ENCODE measurements at places on chromosomes 2 and 18. TPM values are rescaled to one million over a fixed set of nuclear protein-coding genes. Genes with fewer than 3 reads are reported as not detected.

NYAP2 gene
- 0.25 TPM for total RNA-seq

DNA sequence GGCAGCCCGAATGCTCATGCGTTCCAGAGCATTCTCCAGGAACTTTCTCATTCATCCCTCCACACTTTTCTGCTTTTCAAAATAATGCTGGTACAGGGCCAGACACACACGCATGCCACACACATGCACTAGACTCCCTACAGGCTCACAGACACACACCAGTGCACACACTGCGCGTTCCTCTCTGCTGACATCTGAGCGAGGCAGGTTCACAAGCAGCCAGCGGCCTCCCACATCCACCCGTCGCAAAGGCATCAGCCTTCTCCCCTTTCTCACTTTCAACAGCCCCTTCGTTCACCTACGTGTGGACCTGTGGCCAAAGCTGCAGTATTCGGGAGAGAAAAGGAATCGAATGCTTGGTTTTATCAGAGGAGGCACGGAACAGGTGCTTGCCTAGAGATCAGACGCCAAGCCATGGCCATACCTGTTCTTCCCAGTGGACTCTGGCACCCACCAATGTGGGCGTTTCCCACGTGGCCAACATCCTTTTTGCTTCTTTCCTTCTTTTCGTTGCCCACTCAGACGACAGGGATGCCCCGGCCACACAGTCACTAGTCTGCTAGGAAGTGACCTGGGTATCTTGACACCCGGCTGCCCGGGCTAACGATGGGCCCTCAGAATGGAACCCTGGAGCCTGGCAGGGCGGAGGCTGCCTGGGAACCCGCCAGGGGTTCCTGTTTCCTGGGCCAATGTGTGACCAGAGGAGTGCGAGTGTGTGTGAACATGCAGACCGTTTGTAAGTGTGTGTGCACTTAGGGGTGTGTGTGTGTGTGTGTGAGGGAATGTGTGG, 85.8 kb upstream of the ID2 start:
- no peak overlapping the region for H3K27ac ChIP-seq
- H3K4me3 ChIP-seq: no peak overlapping the region
- H3K4me1 ChIP-seq: no peaks in the 10 kb centered on the region
- H3K27me3 ChIP-seq: no peaks in the 10 kb centered on the region

- peak overlapping the region; percentile 90 for H3K4me3 ChIP-seq
- H3K36me3 ChIP-seq: no peaks in the 10 kb centered on the region
- DNase-seq: no peak
- H3K27me3 ChIP-seq: no peaks in the 10 kb centered on the region
- H3K4me1 ChIP-seq: peaks cover 16% of the 10 kb centered on the region
These were observed 378 bp downstream of the WDPCP start for GRCh38 chr2:63587814-63588384.

GALR1 gene
- total RNA-seq: 0.16 TPM

DNA sequence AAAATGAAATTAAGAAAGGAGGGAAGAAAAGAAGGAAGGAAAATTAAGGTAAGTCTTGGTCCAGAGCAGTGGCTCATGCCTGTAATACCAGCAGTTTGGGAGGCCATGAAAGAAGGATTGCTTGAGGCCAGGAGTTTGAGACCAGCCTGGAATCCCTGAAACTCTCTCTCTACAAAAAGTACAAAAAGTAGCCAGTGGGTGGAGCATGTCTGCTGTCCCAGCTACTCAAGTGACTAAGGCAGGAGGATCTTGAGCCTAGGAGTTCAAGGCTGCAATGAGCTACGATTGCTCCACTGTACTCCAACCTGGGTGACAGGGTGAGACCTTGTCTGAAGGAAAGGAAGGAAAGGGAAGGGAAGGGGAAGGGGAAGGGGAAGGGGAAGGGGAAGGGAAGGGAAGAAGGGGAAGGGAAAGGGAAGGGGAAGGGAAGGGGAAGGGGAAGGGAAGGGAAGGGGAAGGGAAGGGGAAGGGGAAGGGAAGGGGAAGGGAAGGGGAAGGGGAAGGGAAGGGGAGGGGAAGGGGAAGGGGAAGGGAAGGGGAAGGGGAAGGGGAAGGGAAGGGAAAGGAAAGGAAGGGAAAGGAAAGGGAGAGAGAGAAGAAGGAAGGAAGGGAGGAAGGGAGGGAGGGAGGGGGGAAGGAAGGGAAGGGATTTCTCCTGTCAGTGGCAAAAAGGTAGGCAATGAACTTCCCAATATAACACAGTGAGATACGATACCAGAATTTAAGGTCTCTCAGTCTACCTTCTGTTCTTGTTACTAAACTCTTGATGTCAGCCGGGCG, 412.8 kb downstream of the CMPK2 start:
- H3K27me3 ChIP-seq: no peaks in the 10 kb centered on the region
- H3K27ac ChIP-seq: no peak overlapping the region
- no peaks in the 10 kb centered on the region for H3K4me1 ChIP-seq
- no peaks in the 10 kb centered on the region for H3K36me3 ChIP-seq
- no peak overlapping the region for H3K4me3 ChIP-seq

- DNase-seq: no peak
- H3K4me1 ChIP-seq: no peaks in the 10 kb centered on the region
- no peak overlapping the region for H3K27ac ChIP-seq
These were observed 374.1 kb downstream of the LPIN1 start for GRCh38 chr2:12120281-12121150.

- H3K4me1 ChIP-seq: no peaks in the 10 kb centered on the region
- no peak for DNase-seq
- no peak overlapping the region for H3K27ac ChIP-seq
- H3K27me3 ChIP-seq: no peaks in the 10 kb centered on the region
These were observed 39.5 kb upstream of the ASNSD1 start for GRCh38 chr2:189621781-189622180.

GRCh38 chr2:217611056-217611455, 391.7 kb downstream of the TNS1 start:
- peaks cover 8% of the 10 kb centered on the region for H3K4me1 ChIP-seq
- no peak overlapping the region for H3K27ac ChIP-seq
- H3K27me3 ChIP-seq: no peaks in the 10 kb centered on the region

GRCh38 chr2:98099939-98100743, 13.2 kb downstream of the VWA3B start:
- no peaks in the 10 kb centered on the region for H3K4me1 ChIP-seq
- no peak overlapping the region for H3K4me3 ChIP-seq
- H3K27ac ChIP-seq: no peak overlapping the region
- no peaks in the 10 kb centered on the region for H3K27me3 ChIP-seq

DSG1 gene
- total RNA-seq: 3.8 TPM

DNA sequence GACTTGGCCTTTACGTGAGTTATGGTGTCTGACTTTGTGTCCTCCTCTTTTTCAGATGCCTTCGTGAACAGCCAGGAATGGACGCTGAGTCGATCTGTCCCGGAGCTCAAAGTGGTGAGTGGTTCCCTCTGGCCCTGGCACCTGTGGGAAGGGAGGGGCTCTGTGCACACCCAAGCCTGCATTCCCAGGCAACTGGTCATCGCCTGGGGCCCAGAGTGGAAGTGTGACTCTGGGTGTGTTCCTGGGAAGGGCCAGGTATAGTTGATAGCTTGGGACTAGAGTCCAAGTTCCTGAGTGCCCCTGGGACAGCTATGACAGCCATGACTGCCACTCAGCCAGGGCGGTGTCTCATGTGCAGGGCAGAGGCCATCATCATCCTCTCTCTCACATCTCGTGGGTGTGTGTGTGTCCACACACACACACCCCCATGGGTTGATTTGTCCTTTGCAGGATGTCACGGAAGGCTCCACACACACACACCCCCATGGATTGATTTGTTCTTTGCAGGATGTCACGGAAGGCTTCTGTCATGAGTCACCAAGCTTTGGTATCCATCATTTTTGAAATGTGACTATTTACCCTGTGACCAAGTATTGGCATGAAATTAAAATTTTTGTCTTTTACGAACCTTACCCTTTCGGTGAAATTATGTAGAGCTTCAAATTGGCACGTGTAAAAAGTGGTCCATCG, 215.4 kb downstream of the AGAP1 start:
- no peaks in the 10 kb centered on the region for H3K36me3 ChIP-seq
- H3K4me3 ChIP-seq: no peak overlapping the region
- no peak for DNase-seq
- no peaks in the 10 kb centered on the region for H3K27me3 ChIP-seq
- no peaks in the 10 kb centered on the region for H3K4me1 ChIP-seq

GRCh38 chr2:132662732-132663131, 7.3 kb downstream of the LYPD1 start:
- no peak for DNase-seq
- no peaks in the 10 kb centered on the region for H3K4me1 ChIP-seq
- H3K36me3 ChIP-seq: no peaks in the 10 kb centered on the region
- no peaks in the 10 kb centered on the region for H3K27me3 ChIP-seq
- H3K4me3 ChIP-seq: no peak overlapping the region

- no peaks in the 10 kb centered on the region for H3K36me3 ChIP-seq
- peak; percentile 32 for DNase-seq
- H3K27me3 ChIP-seq: no peaks in the 10 kb centered on the region
- no peak overlapping the region for H3K27ac ChIP-seq
- no peak overlapping the region for H3K4me3 ChIP-seq
These were observed 1977.7 kb upstream of the LRRTM1 start for GRCh38 chr2:82282111-82282882.

DNA sequence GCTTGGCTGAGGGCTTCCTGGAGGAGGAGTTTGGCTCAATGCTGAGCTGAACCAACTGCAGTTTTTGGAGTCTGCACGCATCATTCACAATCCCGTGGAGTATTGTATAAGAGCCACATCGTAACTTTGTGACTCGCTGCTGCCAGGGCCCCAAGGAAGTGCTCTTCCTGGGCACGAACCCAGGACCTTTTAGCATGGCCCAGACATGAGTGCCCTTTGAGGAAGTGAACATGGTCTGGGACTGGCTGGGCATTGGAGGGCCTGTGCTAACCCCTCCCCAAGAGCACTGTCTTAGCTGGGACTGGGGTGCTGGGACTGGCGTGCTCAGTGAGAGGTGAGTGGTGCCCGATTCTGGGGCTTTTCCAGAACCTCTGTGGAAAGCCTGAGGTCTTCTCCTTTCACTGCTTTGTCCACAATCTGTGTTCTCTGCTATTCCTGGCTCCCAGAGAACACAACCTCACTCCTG, 88.6 kb downstream of the LIPG start:
- no peaks in the 10 kb centered on the region for H3K36me3 ChIP-seq
- H3K27me3 ChIP-seq: no peaks in the 10 kb centered on the region
- no peak for DNase-seq
- no peak overlapping the region for H3K27ac ChIP-seq
- peaks cover 21% of the 10 kb centered on the region for H3K4me1 ChIP-seq

DNA sequence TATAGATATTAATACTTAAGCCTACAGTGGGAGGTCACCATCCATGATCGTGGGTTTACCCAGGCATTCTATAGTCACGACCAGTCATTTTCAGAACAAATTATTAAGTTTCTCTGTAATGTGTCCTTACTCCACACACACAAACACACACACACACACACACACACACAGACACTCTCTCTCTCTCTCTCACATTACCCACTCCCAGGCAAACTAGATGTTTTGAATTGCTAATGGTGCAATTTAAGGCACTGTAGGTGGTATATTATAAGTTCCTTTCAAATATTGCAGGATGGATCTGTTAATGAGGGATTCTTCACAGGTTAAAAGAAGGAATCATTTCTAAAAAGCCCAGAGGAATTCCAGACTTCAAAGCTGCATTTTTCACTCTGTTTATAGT, 657.8 kb downstream of the MBD2 start:
- H3K4me3 ChIP-seq: no peak overlapping the region
- H3K27me3 ChIP-seq: no peaks in the 10 kb centered on the region
- peaks cover 13% of the 10 kb centered on the region for H3K4me1 ChIP-seq
- DNase-seq: no peak
- H3K36me3 ChIP-seq: no peaks in the 10 kb centered on the region

DNA sequence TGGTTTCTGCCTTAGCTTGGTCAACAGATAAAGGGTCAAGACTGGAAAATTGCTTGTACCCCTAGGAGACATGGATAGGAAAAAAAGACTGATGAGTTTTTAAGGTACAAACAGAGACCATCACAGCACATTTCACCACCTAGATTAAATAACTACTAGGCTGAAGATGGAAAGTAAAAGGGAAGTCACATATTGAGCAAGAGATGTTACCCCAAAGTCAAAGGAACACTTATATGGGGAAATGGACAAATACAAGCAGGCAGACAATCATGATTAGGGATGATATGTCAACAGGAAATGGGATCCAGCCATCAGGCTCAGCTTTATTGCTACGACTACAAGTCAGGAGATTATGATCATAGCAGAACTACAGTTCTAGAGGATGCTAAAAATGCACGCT, 1643.1 kb upstream of the CELF4 start:
- H3K27ac ChIP-seq: no peak overlapping the region
- H3K27me3 ChIP-seq: no peaks in the 10 kb centered on the region
- DNase-seq: no peak
- no peak overlapping the region for H3K4me3 ChIP-seq
- H3K36me3 ChIP-seq: no peaks in the 10 kb centered on the region

KLF7 gene
- total RNA-seq: 21.1 TPM

LYG2 gene
- total RNA-seq: 0.43 TPM

ALLC gene
- total RNA-seq: 18.5 TPM

GRCh38 chr2:215178121-215178520, 39.7 kb upstream of the ABCA12 start:
- H3K36me3 ChIP-seq: no peaks in the 10 kb centered on the region
- H3K4me1 ChIP-seq: no peaks in the 10 kb centered on the region
- H3K27ac ChIP-seq: no peak overlapping the region

FBXO11 gene
- 96.0 TPM for total RNA-seq

- no peak overlapping the region for H3K27ac ChIP-seq
- no peaks in the 10 kb centered on the region for H3K27me3 ChIP-seq
- peaks cover 3% of the 10 kb centered on the region for H3K4me1 ChIP-seq
- H3K36me3 ChIP-seq: no peaks in the 10 kb centered on the region
- H3K4me3 ChIP-seq: no peak overlapping the region
These were observed 1.4 kb upstream of the SMYD5 start for GRCh38 chr2:73212448-73213176.

All from testis (tissue), 5 donors.